ENCODE measurements at places on chromosomes 2 and 18.

DNA sequence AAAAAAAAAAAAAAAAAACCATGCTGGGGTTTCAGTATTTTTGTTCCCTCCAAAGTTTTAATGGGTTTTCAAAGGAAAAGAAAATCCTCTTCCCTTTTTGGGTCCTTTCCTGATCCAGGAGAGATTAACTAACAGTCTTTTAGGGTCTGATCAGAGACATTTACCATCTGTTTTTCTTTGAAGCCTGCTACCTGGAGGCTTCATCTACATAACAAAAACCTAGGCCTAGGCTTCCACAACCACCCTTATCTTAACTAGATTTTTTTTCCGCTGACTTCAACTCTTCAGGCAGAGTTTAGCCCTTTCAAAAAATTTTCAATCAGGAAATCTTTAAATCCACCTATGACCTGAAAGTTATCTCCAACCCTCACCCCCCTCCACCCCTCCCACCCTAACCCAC lies 154.7 kb downstream of the MBD2 start:
- no peak for DNase-seq

GRCh38 chr2:99348173-99348572 lies 11.0 kb downstream of the EIF5B start:
- no peak for DNase-seq

GRCh38 chr18:37393221-37393827 lies 172.3 kb downstream of the CELF4 start:
- DNase-seq = no peak

DNA sequence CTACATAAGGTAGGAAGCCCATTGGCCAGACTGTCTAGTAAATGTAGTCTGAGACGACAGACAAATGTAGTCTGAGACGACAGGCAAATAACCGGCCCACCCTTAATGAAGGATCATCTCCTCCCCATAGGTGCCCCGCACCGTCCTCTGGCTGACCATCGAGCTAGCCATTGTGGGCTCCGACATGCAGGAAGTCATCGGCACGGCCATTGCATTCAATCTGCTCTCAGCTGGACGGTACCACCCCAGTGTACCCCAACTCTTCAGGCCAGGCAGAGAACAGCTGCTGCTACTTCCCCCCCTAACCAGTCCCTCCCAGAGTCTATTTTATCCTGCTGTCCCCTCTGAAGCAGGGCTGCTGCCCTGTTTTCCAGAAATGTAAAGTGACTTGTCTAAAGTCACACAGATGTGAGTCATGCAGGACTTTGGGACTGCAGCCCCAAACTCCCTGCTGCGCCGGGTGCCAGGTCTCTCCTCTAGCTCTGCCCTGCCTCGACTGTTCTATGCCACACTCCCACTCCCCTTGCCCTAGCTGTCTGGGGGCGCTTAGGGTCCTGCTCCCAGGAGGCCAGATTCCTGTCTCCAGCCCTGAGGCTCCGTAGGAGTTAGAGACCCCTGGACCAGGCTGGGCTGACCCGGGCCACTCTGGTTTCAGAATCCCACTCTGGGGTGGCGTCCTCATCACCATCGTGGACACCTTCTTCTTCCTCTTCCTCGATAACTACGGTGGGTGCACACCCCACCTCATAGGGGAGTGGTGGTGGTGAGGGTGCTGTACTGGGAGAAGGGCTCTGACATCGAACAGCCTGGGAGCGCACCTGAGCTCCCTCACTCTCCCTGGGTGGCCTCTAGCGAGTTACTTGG lies 4.7 kb downstream of the SLC11A1 start:
- DNase-seq = no peak

- DNase-seq = no peak
Observed at GRCh38 chr18:13589943-13590342, 136.4 kb downstream of the FAM210A start.

DNA sequence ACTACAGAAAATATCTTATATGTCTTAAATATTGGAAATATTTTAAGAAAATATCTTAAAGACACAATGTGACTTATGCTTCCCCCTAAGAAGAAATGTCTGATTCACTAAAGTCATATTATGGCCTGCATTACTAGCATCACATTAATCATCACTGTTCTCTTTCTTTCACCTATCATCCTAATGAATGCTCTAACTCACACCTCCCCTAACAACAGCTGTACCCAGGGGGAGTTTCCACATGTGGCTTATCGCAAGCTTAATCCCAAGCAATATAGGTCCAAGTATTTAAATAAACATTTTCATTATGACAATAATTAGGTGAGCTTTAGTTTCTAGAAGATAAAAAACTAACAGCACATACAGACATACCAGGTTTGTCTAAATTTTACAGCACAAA lies 39.6 kb downstream of the REV1 start:
- no peak for DNase-seq

DNA sequence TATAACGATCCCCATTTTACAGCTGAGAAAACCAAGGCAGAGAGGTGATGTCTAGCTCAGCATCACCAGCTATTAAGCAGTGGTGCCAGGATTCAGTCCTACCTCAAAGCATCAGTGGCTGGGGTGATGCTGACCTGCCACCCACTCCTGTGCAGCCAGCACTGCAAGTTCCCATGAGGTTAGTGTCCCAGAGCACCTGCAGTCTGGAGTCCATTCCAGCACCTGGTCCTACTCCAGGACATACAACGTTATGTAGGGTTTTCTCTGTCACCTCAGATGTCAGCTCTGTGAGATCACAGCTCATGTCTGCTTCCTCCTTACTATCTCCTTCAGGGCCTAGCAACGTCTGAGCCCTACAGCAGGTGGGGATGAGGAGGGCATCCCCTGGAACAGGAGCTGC lies 328.0 kb upstream of the HS6ST1 start:
- no peak for DNase-seq

- DNase-seq = no peak
Observed at GRCh38 chr2:40740419-40740818, 288.5 kb upstream of the SLC8A1 start.

All from epithelial cell of prostate (primary cell).